Activated CD8-positive, alpha-beta memory T cell treated with anti-CD3 and anti-CD28 coated beads, Interleukin-2, amount 50 U/mL, for 48 hours (primary cell): ENCODE measurements at places on chromosomes 6 and 20.

GRCh38 chr6:159250633-159251032, 81.4 kb downstream of the FNDC1 start:
- no peak for DNase-seq

DNA sequence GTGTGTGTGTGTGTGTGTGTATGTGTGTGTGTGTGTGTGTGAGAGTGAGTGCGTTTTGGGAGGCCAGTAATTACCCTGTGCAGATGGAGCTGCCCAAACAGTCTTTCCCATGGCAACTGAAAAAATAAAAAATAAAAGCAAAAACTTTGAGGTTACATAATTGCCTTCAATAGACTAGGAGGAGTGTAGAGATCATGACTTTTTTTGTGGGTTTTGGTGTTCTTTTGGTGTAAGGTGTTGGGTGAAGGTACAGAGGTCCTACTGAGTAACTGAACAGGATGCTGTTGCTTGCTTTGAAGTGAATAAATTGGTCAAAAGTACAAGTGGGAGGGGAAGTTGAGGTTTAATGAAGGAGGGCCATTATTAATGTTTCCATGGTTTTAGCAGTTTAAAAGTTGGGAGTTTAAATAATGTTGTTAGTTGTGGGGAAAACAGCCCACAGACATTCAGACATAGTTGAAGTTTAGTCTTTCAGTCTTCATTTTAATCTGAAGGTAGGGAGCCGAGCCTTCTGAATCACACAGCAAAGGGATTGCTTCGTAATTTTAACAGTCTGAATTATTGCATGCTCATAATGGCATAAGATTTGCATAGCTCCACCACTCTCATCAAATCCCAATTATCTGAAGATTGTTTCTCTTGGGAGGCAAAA, 251.4 kb downstream of the PRL start:
- DNase-seq, result no peak

GRCh38 chr6:36546920-36547645, at the start of gene STK38:
Gene STK38 (minus strand): TSS chr6:36547479. CDS start chr6:36540202, 7,277 bp downstream.
- peak; percentile 99 for DNase-seq

- DNase-seq, result no peak
These were observed 162.8 kb downstream of the TENT5A start for GRCh38 chr6:81589465-81590313.

- DNase-seq, result no peak
These were observed 43.2 kb downstream of the PPP1R3G start for GRCh38 chr6:5128351-5128750.
